Stimulated activated CD4-positive, alpha-beta T cell treated with anti-CD3 and anti-CD28 coated beads, TNF-alpha, amount 100 ng/mL, for 1 hour (primary cell): ENCODE measurements at places on chromosomes 1 and 21.

DNA sequence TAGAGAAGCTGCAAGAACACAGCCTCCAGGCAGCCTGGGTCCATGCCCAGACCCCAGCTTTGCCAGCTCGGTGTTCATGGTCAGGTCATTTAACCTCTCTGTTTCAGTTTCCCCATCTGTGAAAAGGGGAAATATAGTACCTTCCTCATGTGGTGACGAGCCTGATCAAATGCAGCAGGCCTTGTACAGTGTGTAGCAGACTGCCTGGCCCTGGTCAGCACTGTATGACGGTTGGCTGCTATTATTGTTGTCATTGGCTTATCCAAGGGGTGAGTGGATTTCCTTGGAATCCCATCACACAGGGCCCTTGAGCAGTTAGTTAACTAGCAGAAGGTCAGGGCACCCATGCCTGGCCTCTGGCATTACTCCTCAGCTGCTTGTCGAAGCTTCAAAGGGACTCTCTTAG, 6.6 kb upstream of the TMEM51 start:
- DNase-seq: no peak

GRCh38 chr1:62271134-62271533, 48.1 kb downstream of the KANK4 start:
- DNase-seq: no peak

DNA sequence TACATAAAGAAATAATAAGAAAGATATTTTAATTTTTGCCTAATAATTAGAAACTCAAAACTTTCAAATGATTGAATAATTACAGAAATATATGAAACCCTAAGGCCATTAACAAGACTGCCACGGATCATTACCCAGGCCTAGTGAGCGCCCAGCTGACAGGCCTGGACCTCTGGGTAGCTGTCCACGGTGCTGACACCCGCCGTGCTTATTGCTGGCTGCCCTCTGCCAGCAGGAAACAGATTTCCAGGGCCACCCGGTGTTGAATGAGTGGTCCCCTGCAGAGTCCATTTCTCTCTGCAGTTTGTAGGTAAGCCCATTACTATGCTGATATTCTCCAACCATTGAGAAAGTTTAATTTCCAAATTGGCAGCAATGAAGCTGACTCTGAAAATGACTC, 254.4 kb upstream of the GJB5 start:
- DNase-seq: no peak

DNA sequence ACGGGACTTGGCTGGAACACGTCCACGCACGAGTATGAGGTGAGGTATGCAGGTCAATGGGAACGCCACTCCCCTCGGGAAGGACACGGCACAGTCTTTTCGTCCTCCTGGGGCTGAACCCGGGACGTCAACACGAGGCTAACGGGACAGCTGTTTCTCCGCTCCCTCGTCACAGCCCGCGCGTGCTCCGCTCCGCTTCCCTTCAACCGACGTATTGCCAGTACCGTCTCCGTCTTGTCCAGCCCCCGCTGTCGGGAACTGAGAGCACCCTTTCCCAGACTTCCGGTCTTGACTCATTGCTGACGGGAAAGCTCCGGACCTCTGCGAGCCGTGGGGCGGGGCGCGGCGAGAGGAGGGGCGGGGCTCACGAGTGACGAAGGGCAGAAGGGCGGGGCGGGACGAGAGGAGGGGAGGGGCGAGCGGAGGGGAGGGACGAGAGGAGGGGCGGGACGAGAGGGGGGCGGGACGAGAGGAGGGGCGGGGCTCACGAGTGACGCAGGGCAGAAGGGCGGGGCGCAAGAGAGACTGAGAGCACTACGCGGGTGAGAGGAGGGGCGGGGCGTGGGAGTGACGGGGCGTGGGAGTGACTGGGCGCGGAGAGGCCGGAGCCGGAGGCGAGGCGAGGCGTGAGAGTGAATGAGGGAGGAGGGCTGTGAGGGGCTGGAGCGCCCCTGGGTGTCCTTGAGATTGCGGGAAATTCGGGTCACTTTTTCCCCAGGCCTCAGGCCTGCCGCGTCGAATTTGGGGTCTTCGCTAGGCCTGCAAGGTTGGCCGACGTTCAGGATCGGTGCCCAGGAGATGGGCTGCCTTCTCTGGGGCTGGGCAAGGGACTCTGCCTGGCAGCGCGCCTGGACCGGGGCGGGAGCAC, 22.2 kb upstream of the CFAP126 start:
- DNase-seq: peak; percentile 85

DNA sequence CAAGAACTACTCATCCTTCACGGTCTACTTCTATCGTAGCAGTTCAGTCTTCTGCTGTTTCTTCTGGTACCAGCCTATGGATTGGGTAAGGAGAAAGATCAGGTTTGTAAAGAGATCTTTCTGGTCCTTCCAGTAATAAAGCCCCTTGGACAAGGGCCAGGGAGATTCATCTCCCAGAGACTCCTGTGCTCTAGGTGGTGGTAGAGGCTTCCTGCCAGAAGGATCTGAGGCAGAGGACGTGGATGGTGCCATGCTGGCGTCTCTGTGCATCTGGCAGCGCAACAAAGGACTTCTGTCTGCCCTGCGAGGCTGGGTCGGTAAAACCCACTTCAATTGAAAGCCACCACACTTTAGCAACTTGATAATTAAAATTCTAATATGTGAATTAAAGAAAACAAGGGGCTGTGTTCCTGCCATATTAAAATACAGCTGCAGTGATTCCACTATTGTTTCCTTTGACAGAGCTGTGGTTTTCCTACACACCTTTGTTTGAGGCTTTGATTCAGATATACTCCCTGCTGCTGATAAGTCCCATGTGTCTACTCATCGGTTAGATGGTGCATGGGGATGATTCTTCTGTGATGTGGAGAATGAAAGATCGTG, 73.6 kb downstream of the ROR1 start:
- no peak for DNase-seq

DNA sequence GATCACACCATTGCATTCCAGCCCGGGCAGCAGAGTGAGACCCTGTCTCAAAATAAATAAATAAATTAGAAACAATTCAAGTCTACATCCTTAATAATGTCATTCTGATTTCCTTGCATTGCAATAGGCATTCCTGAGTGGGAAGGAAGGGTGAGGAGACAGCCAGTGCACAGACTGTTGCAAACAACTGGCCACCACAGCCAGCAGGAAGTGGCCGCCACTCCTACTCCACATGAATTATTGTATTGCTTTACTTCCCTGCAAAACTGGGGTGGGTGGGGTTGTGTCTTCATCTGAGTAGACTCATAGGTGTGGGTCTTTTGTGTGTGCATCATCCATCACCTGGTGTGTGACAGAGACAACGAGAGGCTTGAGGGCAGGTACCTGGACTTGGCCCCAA, 60.1 kb downstream of the OPTC start:
- no peak for DNase-seq

DNA sequence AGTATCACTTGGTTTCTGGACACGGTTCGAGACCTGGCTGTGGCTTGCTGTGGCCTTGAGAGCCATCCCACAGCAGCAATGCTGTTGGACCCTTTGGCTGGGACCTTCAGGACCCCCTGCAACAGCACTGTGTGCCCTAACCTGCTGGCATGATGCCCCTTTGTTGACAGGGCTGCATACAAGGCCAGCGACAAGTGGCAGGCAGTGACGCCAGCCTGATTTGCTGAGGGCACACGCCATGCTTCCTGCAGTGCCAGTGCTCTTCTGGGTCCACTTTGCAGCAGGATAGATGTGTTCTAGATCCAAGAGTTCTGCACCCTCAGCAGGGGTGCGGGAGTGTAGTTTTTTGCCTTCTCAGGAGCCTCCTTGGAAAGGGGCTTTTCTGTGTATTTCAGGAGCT, 32.8 kb downstream of the COQ8A start:
- DNase-seq: no peak

- DNase-seq: no peak
Measured at GRCh38 chr1:31924839-31925238, 13.3 kb downstream of the PTP4A2 start.

- no peak for DNase-seq
Measured at GRCh38 chr1:163747855-163748254, 426.1 kb downstream of the NUF2 start.

DNA sequence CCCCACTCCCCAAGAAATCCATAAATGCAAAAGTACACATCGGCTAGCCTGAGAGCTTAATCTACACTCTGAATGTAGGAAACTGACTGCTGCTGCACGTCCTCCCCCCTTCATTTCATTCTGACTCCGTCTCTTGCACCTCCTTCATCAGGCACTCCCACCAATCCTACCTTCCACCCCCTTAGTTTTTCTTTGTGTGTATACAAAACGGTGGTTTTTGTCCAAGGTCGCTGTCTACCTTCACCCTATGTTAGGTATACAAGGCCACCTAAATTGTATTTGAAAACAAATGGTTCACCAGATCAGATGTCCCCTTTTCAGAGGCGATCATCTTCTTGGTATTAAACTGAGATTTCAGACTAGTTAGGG, 1.9 kb downstream of the WDR26 start:
- DNase-seq: no peak

- no peak for DNase-seq
Measured at GRCh38 chr1:203136409-203137042, 9.0 kb downstream of the ADORA1 start.

- DNase-seq: no peak
Measured at GRCh38 chr1:223222377-223222776, 79.3 kb upstream of the TLR5 start.

DNA sequence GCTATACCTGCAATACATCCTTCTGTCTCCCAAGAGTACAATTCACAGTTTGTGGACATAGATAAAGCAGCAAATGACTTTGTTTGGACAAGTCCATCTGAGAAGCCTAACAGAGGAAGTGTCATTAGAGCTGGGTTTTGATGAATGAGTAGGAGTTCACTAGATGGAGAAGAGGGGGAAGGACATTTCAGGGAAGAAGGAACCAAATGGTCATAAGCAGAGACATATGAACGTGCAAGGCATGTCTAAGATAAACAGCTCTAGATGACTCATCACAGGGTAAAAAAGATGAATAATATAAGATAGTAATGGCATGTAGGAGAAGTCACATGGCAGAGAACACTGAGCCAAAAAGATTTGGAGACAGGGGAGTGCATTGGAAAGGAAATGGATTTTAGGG, 54.5 kb downstream of the HMGB4 start:
- no peak for DNase-seq

GRCh38 chr1:161706482-161707347, at the start of gene FCRLA:
TSS of gene FCRLA (plus strand) at chr1:161707229. CDS start at chr1:161707265, 36 bp downstream.
- DNase-seq: no peak

- DNase-seq: no peak
Measured at GRCh38 chr1:156945881-156946661, 25.6 kb downstream of the LRRC71 start.

- DNase-seq: no peak
Measured at GRCh38 chr1:230701434-230701833, 12.5 kb downstream of the AGT start.

DNA sequence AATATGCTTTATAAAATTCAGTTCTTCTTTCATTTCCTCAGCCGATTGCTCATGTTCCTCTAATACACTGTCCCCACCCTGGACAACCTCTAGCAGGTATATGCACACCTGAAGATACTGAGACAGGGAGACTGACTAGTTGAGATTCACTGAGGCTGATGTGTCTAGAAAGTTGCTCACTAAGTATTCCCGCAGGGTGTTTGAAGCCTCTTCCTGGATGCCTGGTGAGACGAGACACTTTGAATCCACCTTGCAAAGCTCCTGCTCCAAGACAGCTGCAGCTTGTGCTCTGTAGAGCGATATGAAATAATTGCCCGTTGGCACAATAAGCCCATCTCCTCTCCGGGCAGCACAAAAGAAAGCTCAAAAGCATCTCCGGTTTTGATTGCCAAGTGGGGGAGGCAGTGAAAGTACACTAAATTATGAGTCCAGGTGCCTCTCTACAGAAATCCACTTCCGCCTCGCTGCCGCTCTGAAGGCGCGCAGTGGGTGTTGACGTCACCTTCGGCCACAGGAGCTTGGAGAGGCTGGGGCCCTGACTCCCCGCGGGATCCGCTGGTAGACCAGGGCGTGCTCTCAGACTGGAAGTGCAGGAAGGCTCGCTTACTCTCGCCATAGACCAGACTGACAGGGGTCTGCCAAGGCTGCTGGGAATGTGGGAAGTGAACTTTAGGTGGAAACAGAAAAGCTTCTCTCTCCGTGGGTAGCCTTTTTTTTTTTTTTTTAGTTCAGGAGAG, 46.3 kb downstream of the GPA33 start:
- DNase-seq: peak; percentile 21

DNA sequence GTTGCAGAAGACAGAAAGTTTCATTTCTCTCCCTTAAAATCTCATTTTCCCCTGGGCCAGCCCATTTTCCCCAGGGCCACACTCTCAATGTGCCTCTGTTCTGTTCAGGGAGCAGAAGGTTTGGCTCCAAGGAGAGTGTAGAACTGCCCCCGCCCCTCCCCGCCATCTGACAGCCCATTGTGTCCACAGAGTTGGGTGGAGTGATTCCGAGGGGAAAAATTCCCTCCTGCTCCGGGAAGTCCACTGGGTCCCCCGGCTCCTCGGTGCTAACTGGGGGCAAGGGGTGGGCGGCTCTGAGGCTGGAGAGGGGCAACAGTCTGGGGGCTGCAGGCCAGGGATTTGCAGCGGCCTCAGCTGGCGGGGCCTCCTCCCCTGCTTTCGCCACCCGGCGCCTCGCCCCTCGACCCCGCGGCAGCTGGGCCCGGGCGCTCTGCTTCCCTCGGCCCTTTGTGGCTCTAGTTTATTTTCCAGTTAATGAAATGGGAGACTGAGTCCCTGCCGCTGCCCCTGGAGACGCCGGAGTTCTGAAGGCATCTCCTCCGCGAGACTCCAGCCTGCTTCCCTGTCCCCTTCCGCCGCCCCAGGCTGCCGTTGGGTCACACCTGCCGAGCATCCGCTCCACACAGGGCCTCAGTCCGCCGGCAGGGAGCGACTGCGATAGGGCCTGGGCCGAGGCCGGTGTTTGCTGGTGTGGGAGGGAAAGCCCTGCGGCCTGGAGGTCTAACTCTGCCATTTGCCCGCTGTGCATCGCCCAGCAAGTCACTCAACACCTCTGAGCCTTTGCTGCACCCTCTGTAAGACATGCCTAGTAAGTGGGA, 14.7 kb upstream of the KIRREL1 start:
- no peak for DNase-seq

- no peak for DNase-seq
Measured at GRCh38 chr21:36507397-36508018, 27.6 kb upstream of the CLDN14 start.

GRCh38 chr1:55143684-55144083, 71.5 kb downstream of the USP24 start:
- DNase-seq: no peak

- DNase-seq: no peak
Measured at GRCh38 chr21:45465611-45466329, 60.8 kb downstream of the COL18A1 start.

DNA sequence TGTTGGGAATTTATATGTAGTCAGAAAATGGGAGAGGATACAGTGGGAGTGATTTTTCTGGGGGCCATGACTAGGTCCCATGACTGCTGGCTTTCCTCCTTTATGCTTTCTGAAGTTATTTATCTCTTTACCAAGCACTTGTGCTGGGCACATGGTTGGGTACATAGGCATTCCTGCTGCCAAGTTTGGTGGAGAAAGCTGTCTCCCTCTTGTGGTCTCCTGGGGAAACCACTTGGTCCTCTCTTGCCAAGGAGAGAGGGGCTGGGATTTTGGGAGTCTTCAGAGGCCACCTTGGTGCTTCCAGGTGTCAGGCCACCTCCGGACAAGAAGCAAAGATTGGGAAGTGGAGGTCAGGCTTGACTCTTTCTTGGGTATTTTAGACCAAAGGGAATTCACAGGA, 120.2 kb upstream of the KCNE2 start:
- DNase-seq: no peak
